Daoy (cell line): ENCODE measurements at places on chromosomes 2 and 18. TPM values are rescaled to one million over a fixed set of nuclear protein-coding genes. Genes with fewer than 3 reads are reported as not detected.
A peak's percentile ranks its signal among the peaks of the same experiment; 100 is the strongest.

Gene SP140L
- 13.9 and 16.2 TPM in 2 replicates for total RNA-seq

Gene CAPN13
- total RNA-seq, result not detected in 2 replicates

Gene ZBTB7C
- total RNA-seq, result 0.21 and 0.29 TPM in 2 replicates

Gene EML6
- total RNA-seq, result 1.0 and 2.1 TPM in 2 replicates

Gene SLC14A1
- 1.9 and 7.5 TPM in 2 replicates for total RNA-seq

Gene C2orf78
- under 0.01 TPM in 1 of 2 replicates, not detected in the other for total RNA-seq

Gene PPIG
- 40.2 and 44.4 TPM in 2 replicates for total RNA-seq

Gene SUCLG1
- 69.1 and 77.0 TPM in 2 replicates for total RNA-seq

Gene LDLRAD4
- 0.15 and 8.2 TPM in 2 replicates for total RNA-seq

Gene PJVK
- total RNA-seq, result 2.1 TPM in 1 of 2 replicates, not detected in the other

Gene TRIM43
- total RNA-seq, result not detected in 2 replicates

Gene KIF5C
- total RNA-seq, result 3.2 and 5.1 TPM in 2 replicates

Gene SIX2
- total RNA-seq, result 11.4 and 12.2 TPM in 2 replicates

Gene MYO3B
- total RNA-seq, result not detected in 2 replicates

- DNase-seq, result peak; percentile 58
These were observed 12.6 kb downstream of the DTYMK start for GRCh38 chr2:241673797-241674725.

DNA sequence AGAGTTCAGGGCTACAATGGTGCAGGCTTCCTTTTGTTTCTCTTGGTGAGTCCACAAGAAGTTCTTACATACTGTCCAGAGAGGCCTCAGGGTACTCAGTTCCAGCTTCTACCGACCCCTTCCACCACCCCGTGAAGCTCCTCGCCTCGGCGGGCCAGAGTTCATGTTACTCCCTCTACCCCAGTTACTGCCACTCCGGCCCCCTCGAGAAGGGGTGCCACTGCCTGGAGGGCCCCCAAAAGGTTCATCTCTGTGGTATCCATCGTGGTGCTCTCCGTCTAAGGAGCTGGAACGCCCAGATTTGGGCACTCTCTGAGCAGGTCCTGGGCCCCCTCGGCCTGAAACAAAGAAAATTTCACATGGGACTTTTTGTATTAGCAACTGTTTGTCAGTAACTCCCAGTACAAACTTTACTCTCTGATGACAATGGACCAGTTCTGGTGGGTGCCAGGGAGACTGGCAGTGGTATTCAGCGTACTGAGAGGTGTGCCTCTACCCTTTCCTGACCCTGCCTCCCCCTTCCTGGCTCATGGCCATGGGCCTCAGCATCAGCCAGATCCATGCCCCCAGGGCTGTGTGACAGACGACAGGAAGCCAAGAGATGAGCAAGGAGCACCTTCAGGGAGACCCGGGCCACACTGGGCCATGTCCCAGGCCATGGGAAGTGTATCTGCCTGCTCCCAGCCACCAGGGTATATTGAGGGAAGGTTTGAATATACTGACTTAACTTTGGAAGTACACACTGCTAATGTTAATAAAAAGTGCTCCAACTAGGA lies 5.1 kb downstream of the SFT2D3 start:
- DNase-seq, result no peak

GRCh38 chr18:66497351-66497750 lies 106.5 kb downstream of the CDH19 start:
- no peak for DNase-seq

DNA sequence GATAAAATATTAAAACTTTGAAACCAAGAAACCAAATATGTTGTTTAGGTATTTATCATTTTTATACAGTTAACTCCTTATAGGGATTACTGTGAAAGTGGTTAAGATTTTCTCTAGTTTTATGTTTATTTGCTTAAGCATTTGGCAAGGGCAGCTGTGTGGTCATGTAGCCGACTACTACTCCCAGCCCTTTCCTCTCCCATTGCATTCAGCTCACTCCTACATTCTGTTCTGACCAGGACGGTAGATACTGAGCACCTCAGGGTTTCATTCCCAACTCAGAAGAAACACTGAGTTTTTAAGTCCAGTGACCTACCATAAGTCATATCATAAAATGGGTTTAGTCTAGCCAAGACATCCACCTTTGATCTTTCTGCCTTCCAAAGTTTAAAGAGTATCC lies 19.8 kb downstream of the FZD5 start:
- no peak for DNase-seq

DNA sequence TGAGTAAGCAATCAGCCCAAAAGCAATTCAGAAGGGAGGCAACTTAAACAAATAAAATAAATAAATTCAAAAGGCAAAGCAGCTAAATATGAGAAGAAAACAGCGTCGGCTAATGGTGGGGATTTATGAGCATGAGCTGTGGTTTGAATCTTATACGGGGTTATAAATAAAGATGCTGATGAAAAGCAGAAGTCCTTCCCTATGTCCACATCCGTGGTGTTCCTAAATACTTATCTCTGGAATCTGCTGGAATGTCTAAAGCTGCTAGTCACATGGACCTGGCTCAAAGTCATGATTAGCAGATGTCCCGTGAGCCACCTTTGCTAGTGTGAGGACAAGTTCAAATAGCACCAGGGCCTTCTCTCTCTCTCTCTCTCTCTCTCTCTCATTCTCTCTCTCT lies 33.8 kb downstream of the SMIM21 start:
- no peak for DNase-seq

GRCh38 chr2:171788316-171788993 lies 101.2 kb downstream of the DYNC1I2 start:
- DNase-seq, result no peak

GRCh38 chr2:166361351-166362153 lies 14.2 kb downstream of the SCN9A start:
- DNase-seq, result peak; percentile 11

DNA sequence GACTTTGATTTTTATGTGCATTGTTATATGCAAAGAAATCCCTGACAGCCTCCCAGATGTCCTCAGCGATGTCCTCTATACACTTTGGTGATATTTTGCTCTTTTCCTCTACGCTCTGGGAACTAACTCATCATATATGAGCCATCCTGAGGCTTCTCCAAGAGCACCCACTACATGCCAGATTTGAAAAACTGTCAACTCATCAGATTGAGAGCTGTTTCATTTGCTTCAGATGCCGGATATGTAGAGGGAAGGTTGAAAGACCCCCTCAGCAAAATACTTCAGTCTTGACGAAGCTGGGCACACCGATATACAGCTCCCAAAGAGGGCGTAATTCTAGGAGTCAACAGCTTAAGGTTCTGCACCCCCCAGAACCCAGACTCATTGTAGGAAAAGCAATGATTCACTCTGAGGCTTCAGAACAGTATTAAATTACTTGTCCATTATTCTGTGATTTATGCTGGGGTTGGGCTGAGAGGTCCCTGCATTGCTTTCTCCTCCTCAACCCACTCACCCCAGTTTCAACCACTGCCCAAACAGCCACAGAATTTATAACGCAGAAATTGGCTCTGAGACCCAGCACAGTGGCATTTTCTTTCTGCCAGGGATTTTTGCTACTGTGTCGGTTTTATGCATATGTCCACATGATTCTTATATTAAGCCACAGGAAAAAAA lies 341.8 kb downstream of the ALK start:
- peak; percentile 35 for DNase-seq

DNA sequence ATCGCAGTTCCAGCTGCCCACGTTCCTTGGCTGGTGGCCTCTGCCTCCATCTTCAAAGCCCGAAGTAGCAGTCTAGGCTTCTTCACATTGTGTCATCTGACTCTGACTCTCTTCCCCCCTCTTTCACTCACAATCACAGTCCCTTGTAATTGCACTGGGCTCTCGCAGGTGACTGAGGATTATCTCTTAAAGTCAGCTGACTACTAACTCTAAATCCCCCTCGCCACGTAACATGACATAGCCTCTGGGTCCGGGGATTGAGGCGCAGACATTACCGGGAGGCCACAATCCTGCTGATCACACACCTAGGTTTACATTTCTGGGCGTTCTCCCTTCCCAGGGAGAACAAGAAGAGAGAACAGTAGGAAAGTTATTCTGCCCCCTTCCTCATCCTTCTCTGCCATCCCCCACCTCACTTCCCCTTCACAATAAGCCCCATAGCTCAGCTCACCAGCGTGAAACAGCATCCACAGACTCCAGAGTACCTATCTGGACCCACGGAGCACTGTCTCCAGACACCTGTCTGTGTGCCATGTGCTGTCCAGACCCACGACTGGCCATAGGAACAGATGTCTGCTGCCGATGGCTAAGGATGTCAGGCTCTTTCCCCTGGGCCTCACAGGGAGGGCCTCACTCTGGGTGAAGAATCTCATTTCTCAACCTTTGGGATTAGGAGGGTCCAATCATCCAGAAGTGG lies 64.3 kb upstream of the FZD7 start:
- DNase-seq, result no peak

DNA sequence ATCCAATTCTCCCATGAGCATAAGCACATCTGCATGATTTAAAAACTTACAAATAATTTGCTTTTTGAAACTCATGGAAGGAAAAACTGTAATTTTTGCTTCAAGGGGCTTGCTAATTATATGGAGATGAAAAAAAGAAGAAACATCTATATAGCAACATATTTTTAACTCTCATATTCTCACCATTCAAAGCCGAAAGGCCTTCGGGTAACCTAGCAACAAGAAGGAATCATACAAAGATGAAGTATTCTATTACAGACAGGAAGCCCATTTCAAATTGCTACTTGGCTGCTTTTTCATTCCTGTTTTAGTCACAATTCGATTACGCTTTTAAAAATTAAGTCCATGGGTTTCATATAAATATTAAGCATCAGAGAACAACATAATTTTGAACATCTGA lies 39.2 kb upstream of the RNU4ATAC start:
- no peak for DNase-seq

GRCh38 chr18:6557057-6557769 lies 142.5 kb upstream of the L3MBTL4 start:
- DNase-seq, result no peak

GRCh38 chr2:221567809-221568208 lies 4.3 kb downstream of the EPHA4 start:
- DNase-seq, result no peak

DNA sequence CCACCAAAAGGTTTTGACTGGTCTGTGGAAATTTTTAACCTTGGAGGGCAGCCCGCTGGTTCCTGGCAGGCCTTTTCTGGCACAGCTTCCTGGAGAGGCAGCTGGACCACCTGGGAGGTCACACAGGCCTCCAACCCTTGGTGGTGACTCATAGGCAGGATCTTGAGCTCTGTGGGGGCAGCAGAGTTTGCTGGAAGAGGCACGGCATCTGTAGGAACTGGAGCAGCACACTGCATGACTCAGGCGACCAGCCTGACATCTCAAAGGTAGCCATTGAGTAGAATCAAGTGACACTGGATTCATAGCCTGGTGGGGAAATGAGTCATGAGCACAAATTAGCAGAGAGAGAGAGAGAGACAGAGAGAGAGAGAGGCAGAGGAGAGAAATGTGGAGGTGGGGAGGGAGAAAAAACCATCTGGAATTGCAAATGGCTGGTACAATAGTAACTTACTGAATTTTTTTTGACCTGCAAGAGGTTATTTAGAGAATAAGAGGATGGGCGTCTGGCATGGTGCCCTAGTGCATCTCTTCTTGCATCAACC lies 57.4 kb downstream of the TRPM8 start:
- peak; percentile 98 for DNase-seq

GRCh38 chr2:9264301-9264700 lies 57.7 kb downstream of the ASAP2 start:
- DNase-seq, result peak; percentile 28

- DNase-seq, result peak; percentile 29
These were observed 46.6 kb upstream of the AMMECR1L start for GRCh38 chr2:127932199-127932876.

DNA sequence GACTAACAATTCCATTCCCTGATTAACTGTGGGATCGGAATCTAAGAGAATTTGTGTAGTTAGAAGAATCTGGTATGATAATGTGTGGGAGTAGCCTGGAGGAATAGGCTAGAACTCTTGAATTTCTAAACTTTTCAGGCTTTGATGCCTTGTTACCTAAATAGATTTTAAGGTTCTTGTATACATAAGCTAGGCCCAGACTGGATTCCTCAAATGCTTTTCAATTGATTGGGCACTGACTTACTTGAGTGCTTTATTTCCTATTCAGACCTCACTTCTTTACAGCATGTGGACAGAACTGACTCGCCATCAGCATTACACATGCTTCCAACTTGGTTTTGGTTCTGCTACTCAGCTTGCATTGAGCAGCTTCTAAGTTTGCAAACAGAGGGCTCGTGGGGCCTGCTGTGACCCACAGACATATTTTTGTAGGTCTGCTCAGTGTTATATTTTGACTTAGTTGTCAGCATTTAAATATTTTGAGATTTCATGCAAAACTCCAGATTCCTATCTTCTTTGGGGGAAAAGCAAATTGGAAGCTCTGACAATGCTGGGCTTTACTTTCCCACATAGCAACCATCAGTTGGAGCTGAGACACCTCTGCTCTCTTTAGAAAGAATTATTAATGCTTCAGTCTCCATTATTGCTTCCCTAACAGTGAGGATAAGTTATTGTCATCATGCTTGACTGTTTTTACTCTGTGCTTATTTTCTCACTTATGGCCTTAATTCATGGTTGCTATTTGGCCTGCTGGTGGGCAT lies 5.7 kb downstream of the PARD3B start:
- no peak for DNase-seq

- no peak for DNase-seq
These were observed 20.9 kb downstream of the CYP27C1 start for GRCh38 chr2:127199223-127199622.

GRCh38 chr2:157876786-157877138 lies 632 bp upstream of the ACVR1 start:
- no peak for DNase-seq

- no peak for DNase-seq
These were observed 41.9 kb upstream of the EPB41L3 start for GRCh38 chr18:5585653-5586052.
